ENCODE measurements at places on chromosomes 2 and 18.

- DNase-seq = peak; percentile 64
Observed at GRCh38 chr2:64943387-64944150, 45.6 kb upstream of the SLC1A4 start.

DNA sequence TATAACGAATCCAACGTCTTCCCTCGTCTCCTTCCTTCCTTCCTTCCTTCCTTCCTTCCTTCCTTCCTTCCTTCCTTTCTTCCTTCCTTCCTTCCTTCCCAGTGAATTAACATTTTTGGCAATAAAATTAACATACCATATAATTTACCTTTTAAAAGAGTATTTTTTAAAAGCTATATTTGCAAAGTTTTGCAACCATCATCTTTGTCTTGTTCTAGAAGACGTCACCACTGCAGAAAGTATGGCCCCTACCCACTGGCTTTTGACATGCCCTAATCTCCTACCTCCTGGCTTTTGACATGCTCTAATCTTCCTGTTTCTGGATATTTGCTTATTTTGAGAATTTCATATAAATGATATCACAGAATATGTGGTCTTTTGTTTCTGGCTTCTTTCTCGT, 1023.9 kb upstream of the ZEB2 start:
- DNase-seq = no peak

DNA sequence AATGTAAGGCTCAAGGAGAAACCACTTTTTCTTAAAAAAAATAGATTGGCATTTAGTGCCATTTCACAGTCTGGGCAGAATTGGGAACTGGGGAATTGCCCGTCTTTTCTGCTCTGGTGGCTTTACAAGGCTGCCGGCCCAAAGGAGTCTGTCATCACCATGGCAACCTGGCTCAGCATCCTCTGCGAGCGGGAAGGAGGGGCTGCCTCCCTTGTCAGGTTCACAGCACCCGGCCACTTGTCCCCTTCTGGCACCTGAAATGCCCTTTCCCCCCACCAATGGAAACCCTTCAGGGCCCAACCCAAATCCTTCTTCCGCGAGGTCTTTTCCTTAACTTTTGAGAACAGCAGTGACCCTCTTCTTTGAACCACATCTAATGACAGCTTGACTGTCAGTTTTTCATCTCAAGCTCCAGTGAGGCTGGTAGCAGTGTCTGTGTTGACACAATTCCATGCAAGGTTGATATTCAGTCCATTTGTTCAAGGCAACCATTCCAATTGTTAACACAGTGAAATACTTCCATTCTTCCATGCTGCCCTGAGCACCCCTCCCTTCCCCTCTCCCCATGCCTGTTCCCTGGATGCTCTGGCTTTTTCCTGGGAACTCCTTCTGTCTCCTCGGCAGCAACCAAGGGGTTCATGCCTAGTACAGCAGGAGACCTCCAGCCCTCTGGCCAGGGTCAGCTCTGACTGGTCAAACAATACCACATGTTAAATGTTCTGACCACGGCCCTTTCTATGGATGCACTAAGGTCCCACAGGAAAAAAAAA, 79.6 kb downstream of the DNER start:
- DNase-seq = no peak

DNA sequence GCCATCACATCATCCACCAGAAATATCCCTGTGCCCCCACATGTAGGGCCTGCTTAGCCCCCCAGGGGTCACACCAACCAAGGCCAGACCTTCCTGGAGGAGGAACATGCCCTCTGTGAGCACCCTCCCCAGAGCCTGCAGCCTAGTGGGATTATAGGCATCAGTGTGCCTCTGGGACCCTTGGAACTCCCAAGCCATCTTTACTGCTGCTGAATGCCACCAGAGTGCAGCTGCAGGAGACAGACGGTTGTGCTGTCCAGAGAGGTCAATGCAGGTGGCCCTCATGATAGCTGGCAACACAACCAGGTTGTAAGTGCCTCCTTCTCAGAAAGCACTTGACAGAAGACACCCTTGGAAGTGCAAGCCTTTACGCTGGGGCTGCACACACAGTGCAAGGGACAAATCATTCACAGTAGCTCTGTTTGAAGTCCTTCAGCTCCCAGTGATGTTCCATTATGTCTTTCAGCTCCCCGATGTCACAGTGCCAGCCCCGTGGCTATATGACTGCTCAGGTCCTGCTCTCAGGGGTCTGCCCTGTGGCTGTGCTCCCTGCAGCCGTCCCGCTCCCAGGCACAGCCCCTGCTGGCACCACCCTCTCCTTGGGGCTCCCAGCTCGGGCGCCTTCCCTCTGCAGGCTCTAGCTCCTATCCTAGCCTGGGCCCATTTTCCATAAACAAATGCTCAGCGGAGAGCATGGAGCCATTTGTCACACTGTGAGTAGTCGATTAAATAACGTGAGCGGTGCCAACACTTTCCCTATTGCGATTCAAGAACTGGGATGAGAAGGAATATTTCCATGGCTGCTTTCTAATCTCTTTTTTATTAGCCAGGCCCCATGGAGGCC, 65.1 kb downstream of the EDAR start:
- no peak for DNase-seq

DNA sequence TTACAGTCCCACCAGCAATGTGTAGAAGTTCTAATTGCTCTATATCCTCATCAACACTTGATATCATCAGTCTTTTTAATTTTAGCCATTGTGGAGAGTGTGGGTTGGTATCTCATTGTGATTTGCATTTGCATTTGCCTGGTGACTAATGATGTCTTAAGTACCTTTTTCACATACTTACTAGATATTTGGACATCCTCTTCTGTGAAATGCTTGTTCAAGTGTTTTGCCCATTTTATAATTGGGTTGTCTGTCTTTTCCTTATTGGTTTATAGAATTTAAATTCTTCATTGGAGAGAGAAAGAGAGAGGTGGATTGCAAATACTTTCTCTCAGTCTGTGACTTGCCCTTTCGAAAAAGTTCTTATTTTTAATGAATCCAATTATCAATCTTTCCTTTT, 14.0 kb upstream of the PPP1CB start:
- DNase-seq = no peak

GRCh38 chr2:106163948-106164545, 30.1 kb downstream of the UXS1 start:
- no peak for DNase-seq

DNA sequence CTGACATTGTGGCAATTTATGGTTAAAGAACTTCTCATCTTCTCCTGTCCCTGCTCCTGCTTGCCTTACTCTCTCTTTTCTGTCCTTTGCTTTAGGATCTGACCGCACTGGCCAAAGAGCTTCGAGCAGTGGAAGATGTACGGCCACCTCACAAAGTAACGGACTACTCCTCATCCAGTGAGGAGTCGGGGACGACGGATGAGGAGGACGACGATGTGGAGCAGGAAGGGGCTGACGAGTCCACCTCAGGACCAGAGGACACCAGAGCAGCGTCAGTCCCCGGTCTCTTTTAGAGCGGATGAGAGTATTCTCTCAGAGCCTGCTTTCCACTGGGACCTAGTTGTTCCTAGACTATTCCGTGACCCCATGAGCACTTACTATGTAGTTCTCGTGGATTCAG, 122.2 kb upstream of the IL1R2 start:
- DNase-seq = no peak

- no peak for DNase-seq
Observed at GRCh38 chr2:105747254-105747894, 2.7 kb downstream of the NCK2 start.

DNA sequence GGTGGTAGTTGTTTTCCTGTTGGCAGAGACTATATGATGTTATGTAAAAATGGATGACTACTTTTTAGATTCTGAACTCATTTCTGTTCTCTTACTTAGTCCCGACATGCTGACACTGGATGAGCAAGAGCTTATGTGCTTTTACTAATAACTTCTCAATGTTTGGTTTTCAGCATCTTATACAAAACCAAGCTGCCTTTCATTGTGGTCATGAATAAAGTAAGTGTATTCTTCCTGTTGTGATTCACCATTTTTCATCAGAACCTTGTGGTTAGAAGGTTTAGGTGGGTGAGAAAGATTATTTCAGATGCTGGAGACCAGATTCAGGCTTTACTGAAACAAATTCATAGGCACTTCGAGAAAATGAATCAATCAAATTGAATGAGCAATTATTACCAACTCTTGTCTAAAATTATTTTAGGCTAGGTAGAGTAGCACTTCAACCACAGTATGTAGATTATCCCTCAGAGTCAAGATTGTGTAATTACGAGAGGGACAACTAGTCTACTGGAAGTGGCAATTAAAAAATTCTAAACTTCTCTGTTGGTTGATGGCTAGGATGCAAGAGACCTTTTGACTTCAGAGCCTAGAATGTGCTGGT, 9.3 kb downstream of the GPN1 start:
- DNase-seq = no peak
